ENCODE measurements at places on chromosomes 2 and 18.

DNA sequence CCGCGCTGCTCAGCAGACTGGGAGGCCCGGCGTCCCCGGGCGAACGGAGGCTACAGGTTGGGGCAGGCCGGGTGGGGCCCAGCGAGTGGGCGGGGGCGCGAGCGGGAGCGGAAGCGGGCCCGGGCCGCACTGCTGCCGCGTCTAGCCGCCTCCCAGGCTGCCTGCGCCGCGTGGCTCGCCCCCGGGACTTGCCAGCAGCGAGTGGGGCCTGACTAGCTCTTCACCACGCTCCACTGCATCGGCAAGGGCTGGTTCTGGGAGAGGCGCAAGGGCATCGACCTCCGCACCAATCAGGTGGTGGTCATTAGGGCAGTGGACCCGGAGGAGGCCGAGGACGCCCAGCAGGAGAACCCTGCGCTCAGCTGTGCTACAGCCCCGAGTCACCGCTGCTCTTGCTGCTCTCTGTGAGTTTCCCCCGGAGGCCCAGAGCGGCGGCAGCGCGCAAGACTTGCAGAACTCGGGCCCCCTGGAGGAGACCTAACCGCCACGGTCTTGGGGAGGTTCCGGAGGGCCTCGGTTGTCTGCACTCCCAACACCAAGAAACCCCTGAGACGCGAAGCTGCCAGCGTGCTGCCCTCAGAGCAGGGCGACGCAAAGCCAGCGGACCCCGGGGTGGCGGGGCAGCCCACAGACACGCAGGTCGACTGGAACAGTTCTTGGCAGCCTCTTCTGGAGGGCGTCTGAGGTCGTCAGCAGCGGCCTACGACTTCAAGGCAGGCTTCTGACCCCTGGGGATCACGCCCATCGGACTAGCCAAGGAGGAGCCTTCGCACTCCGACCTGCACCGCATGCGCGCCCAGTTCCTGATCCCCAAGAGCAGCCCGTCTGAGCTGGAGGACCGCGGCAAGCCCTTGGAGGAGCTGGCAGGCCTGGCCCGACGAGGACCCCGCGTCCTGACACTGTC is 27.2 kb upstream of the PTPN2 start:
- peak; percentile 39 for DNase-seq

- no peak for DNase-seq
Measured at GRCh38 chr2:112881217-112881985, 29.6 kb upstream of the IL37 start.

DNA sequence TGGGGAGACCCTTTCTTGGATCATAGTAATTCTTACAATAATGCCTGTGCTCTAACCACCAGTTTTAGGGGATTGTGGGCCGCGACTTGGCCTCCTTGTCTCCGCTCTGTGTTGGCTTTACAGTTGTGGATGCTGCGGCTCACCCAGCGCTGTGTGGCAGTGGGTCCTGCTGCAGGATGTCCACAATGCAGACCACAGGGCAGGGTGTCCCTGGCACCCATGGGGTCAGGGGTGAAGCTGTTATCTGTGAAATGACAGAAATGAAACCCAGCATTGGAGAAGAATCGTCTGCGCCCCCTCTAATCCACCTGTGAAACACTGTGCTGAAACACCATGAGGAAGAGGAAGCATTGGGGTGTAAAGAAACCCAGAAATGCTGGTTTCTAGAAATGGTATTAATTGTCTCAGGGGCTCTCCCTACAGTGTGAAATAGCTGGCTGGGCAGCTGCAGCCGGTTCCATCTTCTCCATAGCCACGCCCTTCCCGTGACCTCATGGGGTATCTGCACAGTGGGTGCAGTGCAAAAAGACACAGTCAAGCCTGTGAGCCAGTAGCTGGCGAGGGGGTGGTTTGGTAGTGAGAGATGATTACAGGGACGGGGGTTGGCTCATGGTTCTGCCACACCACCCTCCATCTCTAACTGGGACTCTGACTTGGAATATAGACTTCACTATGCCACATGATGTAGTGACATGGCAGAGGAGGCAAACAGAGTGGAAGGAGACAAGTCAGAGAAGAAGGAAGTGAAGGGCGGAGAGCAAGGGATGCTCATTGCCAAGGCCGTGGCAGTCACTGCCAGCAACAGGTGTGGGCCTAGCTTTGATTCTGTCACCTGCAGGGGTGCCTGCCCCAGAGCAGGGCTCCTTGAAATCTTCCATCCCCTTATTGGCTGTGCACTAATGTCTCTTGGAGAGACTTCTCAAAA is 16.2 kb downstream of the INPP4A start:
- peak; percentile 50 for DNase-seq

DNA sequence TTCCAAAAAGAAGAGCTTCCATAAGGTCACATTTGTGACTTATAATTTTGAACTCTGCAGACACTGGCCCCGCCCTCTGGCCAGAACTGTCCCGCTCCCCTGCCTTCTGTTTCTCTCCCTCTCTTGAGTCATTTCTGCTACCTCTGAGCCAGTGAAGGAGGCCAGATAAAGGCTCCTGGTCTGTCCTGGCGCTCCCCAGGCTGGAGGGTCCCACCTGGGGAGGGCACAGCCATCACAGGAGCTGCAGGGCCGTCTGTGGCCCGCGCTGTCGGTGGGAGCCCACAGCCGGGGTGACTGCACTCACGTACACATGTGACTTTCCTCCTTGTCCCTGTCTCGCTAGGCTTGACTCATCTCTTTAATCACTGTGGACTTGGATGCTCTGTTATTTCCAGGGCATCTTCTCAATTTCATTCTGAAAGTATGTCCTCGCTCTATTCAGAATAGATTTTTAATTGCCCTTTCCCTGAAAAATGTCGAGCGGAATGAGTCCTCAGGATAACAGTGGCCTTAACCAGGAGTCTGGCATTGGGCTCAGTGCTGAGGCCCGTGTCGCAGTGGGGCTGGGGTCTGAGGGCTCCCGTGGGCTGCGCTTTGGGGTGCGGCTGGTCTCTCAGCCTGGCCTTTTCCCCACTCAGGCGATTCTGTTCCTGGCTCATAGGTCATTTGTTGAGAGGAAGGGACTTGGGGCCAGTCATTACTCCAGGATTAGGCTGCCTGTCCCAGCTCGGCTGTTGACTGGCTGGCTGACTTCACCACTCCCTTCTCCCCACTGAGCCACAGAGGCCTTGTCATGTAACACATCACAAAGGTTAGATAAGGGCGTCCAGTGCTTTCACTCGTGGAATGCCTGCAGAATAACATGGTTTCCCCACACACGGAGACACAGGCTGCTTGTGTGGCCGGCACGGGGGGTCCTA is 34.5 kb downstream of the KLHL29 start:
- DNase-seq: no peak

- no peak for DNase-seq
Measured at GRCh38 chr2:146677280-146677679, 1167.5 kb upstream of the ACVR2A start.

Data from activated T-cell treated with anti-CD3 and anti-CD28 coated beads for 1 hour (primary cell).